Fibroblast of villous mesenchyme (primary cell): ENCODE measurements at places on chromosomes 2 and 18.

- no peak for DNase-seq
Measured at GRCh38 chr18:40235323-40235722, 1719.7 kb upstream of the PIK3C3 start.

- DNase-seq = no peak
Measured at GRCh38 chr18:46812311-46812710, 55.5 kb upstream of the ST8SIA5 start.

DNA sequence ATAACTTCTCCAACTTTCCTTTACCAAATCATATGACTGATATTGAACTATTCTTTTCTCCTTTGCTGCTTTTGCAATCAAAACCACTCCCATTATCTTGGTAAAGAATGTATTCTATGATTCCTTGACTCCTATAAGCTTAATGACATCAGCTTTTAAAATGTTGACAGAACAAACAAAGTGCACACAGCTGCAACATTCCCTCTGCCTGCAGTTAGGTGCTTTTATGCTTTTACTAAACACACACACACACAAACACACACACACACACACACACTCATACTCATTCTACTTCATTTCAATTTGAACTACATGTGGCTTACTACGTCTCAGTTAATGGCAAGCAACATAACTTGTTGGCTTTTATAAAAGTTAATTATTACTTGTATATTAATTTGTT lies 946.6 kb downstream of the DPP10 start:
- no peak for DNase-seq

DNA sequence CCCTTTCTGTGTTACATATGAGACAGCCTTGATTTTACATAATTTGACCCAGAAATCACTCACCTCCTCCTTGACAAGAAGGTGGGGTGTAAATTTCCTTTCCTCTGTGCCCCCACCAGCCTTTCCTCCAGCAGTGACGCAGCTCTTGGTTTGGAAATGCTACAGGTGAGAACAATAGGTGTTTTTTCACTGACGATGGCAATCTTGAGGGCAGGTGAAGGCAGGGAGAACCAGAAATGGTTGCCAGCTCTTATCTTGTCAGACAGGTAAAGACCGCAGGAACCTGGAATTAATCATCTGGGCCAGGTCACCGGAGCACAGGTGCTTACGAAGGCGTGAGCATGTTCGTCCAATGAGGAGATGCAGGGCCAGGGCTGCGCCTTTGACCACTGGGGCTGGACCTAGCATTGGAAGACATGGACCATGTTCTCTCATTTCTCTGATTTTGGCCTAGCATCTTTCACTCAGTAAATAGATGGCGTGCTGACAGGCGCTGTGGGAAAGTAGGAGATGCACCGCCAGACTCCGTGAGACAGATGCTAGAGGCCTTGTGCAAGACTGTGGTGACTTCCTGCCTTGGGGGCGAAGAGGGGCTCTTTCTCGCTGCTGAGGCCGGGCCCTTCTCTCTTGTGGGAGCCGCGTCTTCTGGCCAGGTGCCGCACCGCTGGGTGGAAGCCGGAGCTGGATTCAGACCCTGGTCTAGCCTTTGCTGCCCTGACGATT lies 4.0 kb downstream of the CIDEA start:
- no peak for DNase-seq

- DNase-seq = peak; percentile 54
Measured at GRCh38 chr2:85723707-85724360, 29.7 kb downstream of the GNLY start.
